ENCODE measurements at places on chromosomes 11 and 22.
A peak's percentile ranks its signal among the peaks of the same experiment; 100 is the strongest.

GRCh38 chr11:8049084-8049483 is 31.9 kb upstream of the TUB start:
- DNase-seq: no peak

DNA sequence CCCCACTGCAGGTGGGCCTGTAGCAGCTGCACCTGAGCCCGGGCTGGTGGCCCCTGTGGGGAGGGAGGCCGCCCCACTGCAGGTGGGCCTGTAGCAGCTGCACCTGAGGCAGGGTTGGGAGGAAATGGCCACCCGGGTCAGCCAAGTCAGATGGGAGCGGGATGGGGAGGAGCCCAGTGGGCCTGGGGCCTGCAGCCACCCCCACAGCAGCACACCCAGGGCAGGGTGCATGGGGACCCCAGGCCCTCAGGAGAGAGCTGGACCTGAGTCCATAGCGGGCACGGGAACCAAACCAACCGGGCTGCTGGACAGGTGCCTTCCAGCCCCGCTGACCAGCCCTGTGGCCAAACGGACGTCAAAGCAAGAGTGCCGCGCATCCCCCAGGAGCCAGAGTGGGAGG is 61.7 kb downstream of the BRD1 start:
- DNase-seq: no peak

GRCh38 chr11:85472953-85473352 is 154.2 kb downstream of the DLG2 start:
- DNase-seq: no peak

GRCh38 chr11:129996113-129996870 is 6.3 kb downstream of the PRDM10 start:
- DNase-seq: no peak

DNA sequence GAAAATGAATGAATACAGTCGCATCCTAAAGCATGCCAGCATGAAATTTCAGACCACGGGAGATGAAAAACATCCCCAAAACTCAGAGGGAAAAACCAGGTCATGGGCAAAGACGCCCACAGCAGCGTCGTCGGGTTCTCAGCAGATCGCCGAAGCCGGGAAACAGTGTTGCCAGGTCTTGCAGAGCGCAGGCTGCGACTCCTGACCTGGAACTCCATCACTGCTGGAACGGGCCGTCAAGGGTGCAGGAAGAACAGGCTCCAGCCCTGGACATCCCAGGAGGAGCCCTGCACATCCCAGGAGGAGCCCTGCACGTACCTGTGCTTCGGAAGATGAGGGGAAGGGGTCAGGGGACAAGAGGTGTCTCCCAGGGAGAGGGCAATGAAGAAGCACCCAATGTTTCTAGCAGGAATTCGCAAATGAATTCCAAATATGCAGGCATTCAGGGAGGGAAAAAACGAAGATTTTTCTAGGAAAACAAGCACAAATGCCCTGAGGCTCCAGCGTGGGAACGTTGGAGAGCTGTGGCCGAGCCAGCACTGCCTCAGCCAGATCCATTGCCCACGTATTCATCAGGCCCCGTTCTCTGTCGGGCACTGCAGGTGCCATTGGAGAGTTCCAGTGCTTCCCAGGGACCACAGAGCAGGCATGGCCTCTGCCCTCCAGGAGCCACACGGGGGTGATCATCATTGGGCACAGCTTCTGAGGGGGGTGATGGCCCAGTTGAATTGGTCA is 1110.4 kb downstream of the BRD1 start:
- no peak for DNase-seq

DNA sequence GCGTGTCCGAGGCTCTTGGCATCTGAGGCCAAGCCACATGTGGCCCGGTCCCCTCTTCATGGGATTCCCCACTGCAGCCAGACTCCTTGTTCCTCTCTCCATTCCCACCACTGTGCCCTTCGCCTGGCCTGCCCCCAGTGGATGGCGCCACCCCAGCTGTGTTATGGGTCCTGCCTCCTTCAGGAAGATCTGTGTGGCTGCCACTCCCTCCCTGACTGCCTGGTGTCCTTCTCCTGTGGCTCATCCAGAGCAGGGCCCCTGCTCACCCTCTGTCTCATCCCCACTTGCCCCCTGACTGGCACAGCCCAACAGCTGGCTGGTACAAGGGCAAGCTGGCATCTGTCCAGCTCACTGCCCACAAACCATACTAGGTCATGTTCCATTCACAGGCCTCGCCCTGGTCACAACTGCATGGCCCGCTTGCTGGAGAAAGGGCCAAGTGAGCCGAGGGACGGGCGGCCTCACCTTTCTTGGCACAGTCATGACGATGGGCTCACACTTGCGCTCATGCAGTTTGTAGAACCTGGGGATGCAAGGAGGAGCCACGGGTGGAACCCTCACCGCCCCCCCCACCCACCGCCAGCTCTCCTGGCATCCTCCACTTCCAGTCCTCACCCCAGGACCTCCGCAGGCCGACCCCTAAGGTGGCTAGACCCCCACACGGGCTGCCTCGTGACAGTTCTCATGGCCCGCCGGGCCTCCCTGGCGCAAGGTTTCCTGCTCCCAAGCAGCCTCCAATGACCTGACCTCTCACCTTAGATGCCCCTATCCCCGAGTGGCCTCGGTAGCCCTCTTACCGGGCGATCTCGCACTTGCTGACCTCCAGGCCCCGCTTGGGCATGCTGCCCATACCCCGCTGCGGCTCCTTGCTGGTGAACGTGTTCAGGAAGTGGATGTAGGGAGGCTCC is 2.1 kb upstream of the PTPRCAP start:
- DNase-seq: no peak

DNA sequence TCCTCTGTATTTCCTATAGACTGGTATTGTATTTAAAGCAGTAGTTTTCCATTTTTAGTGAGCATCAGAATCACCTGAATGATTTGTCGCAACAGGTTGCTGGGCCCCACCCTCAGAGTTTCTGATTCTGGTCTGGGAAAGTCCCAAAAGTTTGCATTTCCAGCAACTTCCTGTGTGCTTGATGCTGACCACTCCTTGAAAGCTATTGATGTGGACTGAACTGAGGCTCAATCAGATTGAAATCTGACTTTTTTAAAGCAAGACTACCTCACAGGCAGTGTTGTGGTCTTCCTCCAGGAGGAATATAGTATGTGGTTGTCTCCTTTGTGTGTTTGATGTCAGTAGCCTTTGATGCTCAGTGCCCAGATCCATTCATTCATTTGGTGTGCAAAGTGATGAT is 17.2 kb upstream of the MPZL2 start:
- no peak for DNase-seq

- no peak for DNase-seq
Measured at GRCh38 chr11:131600628-131601027, 230.2 kb downstream of the NTM start.

DNA sequence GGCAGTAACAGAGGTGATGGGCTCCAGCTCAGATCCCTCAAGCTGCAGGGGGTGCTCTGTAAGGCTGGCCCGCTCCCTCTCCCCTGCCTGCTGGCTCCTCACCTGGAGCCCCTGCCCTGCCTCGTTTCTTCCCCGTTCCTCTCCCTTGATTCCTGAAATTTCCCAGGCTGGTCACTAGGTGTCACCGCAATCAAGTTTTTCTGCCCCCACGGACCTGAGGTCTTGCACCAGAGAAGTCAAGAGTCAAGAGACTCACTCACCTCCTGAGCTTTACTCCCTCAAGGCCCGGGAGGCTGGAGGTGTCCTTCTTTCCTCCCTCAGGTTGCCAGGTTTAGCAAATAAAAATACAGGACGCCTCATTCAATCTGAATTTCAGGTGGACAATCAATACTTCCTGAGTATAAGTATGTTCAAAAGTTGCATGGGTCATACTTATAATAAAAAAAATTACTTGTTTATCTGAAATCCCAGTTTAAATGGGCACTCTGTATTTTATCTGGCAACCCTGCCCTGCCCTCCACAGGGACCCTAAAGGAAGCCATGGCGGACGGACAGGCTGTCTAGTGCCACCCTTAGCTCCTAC is 69.2 kb downstream of the SCUBE1 start:
- DNase-seq: peak; percentile 9

DNA sequence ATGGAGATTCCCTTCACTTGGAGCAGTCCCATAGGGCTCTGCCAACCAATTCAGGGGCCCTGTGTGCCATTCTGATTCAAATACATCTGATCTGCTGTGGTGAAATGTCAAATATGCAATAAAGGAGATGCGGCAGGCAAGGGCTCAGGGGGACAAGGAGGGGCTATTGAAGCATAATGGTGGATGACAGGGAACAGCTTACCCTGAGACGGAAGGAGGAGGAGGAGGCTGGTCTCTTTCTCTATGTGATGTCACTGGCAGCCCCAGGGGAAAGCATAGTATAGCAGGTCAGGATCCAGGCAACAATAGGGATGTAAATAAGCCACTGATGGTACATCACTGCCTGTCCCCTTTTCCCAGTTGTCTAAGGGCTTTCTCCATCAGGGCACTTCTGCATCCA is 350.9 kb upstream of the SYN3 start:
- DNase-seq: no peak

DNA sequence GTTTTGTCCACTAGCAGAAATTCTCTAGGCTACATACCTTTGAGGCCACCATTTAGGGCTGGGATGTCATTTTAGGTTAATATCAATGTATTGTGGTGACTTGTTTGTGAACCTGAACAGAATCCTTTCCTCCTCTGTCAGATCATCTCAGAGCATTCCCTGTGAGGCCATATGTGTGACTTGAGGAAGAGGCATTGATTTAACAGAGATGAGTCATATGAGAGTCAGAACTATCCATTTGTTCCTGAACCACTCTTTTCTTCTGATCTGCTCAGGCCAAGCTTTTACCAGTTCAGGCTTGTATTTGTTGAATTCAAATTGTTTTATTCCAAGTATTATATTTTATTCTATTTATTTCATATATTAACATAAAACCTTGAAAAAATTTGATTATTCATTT is 6.9 kb upstream of the OR4C6 start:
- DNase-seq: no peak

DNA sequence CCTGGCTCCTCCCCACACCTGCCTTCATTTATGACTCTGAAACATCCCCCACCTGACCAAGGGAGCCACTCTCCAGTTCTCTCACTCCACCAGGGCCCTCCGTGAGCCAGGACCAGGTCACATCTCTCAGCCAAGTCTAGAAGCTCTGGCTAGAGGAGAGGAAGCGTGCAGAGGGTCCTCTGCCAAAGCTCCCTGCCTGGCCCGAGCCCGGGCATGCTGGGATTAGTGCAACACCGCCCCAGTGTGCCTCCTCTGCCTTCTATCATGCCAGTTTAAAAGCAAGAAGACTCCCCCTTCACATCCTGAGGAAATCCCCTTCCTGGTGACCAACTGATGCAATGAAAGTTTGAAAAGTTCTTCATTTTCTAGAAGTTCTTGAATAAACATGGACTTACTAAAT is 23.5 kb downstream of the TP53AIP1 start:
- no peak for DNase-seq

- no peak for DNase-seq
Measured at GRCh38 chr11:14184028-14184940, 174.7 kb downstream of the RRAS2 start.

DNA sequence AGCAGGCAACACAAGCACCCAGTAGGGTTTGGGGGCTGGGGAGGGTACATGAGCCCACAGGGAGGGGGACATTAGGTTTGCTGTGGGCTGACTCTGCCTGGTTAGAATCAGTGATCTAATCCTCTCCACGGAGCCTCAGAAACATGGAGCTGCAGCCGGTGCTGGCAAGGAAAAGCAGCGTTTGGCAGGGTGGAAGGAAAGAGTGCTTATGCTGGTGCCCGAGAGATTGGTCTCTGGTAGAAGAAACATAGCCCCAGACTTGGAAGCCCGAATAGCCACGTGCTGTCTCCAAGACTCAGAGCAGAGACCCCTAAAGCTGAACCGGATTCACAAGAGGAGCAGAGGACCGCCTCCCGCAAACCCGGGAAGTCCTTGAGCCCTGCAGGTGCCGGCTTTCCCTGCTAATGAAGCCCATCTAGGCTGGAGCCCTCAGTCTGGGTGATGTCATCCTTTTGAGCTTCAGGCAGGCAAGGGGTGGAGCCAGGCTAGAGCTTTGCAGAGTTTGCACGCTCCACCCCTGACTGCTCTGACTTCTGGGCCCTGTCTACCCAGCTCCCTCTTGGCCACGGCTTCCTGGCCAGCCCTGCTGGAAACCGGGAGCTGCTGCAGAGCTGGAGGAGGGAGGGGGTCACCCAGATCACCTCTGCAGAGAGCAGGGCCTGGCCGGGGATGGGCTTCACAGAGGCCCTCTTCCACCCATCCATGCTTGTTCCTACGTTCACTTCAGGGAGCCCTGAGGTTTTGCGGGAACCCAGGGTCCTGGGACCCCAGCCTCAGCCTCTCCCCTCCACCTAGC is 35.0 kb upstream of the JAM3 start:
- DNase-seq: peak; percentile 93

DNA sequence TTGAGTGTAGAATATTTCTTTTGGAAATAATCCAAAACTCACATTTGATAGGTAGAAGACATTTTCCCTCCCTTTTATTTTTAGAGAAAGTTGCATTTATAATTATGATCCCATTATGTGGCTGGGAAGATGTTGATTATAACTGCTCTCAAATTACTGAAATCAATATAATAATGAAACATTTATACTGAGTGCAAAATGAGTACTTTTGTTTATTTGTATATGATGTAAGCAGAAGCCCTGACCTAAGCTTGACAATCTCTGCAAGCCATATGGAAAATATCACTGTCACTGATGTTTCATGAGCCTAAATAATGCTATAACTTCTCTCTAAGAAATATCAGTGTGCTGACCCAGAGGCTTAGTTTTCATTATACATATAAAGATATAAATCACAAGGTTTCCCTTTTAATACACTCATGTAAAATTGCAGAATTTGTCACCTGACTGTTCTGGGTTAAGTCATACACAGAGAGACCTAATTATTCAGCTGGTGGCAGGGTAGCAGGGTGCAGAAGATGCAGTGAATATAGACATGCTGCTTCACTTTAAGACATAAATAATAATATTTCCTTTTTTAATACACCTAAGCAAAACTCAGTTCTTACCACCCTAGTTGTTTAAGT is 99.2 kb downstream of the BBOX1 start:
- no peak for DNase-seq

GRCh38 chr11:77188633-77189491 is 60.8 kb downstream of the MYO7A start:
- no peak for DNase-seq

- no peak for DNase-seq
Measured at GRCh38 chr11:43212279-43212678, 99.5 kb upstream of the API5 start.

DNA sequence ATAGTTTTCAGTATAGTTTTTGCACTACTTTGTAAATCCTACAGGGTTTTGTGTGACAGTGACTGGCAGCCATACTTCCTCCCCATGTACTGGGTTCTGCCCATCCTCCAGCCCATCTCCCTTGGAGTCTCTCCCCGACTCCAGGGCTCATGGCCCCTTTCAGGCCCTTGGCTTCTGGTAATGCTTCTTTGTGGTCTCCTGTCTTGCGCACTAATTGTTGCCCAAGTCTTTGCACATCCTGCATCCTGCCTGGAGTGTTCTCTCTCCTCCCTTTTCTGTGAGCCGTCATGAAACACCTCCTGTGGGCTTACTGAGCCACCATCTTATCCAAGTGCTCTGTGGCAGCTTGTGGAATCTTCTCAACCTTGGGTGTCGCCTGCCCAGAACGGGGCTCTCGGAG is 11.4 kb upstream of the KCNQ1OT1 start:
- no peak for DNase-seq

GRCh38 chr22:23862103-23862502 is 4.4 kb downstream of the SLC2A11 start:
- no peak for DNase-seq

GRCh38 chr11:64878223-64878493 is 263 bp downstream of the EHD1 start:
- no peak for DNase-seq
